ENCODE measurements at places on chromosomes 3 and 15.

- DNase-seq = no peak
Measured at GRCh38 chr15:51244423-51244869, 94.0 kb downstream of the CYP19A1 start.

DNA sequence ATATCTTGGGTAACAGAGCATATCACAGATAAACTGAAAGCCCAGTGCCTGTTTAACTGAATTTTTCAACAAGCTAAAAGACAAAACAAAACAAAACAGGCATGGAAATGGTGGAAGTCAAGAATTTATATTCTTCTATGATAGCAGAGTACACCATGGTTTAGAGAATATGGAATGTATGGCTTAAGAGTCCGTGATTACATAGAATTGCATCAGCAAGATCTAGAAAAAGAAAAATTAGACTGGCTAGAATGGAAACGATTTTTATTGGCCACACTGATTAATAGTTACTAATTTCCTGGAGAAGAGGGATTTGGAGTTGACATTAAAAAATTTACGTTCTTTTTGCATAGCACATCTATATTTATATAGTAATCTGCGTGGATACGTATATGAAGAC, 435.2 kb upstream of the DPPA4 start:
- DNase-seq = no peak

GRCh38 chr15:85897895-85898717, 103.4 kb upstream of the KLHL25 start:
- no peak for DNase-seq

DNA sequence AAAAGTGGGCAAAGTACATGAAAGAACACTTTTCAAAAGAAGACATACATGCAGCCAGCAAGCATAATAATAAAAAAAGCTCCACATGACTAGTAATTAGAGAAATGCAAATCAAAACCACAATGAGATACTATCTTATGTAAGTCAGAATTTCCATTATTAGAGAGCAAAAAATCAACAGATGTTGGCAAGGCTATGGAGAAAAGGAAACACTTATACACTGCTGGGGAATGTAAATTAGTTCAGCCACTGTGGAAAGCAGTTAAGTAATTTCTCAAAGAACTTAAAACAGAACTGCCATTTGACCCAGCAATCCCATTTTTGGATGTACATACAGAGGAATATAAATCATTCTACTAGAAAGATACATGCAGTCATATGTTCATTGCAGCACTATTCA, 360.7 kb downstream of the NSUN3 start:
- no peak for DNase-seq

GRCh38 chr3:83928391-83928790, 1030.4 kb upstream of the CADM2 start:
- DNase-seq = no peak

DNA sequence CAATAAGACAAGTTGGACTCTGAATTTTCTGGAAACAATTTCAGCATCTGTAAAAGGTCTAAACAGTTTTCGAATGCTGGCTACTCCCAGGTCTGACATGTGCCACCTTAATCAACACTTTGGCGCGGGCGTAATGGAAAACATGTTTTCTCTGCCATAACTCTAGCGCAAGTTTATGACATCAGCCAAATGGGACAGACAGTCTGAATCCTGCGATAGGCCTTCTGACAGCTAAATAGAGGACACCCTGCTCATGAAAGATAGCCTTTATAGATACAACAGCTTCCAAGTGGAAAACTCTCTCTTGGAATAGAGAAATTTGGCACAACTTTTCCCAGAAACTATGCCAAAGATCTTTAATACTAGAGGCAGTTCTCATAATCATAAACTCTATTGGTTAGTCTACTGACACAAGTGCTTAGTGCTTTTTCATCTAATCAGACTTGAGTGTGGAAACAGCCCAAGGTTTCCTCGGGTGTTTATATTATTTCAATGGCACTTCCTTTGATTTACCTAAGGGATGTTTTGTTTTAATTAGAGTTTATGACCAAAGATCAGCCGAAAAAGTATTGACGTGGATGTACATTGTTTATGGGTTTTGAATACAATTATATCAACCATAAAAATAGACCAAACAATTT, 120.1 kb upstream of the DPH6 start:
- DNase-seq = no peak

- no peak for DNase-seq
Measured at GRCh38 chr3:72337480-72337855, 510.8 kb downstream of the SHQ1 start.

GRCh38 chr3:45948311-45948781, 5.1 kb downstream of the CXCR6 start:
- DNase-seq = no peak

DNA sequence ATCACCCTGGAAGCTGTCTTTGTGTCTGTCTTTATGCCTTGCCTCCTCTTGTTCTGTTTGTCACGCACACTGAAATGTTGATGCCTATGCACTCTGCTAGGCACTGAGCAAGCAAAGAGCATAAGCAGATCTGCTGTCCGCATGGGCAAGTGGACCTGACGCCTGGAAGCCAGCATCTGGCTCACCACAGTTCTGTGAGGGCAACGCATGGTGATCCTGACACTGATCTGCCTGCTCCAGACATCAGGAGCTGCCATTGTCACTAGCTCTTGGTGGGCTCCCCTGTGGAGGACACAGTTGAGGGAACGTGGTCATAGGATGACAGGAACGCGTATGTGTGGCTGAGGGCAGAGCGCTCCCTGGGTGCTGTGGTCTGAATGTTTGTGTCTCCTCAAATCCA, 234.6 kb downstream of the ADAMTS17 start:
- DNase-seq = no peak

DNA sequence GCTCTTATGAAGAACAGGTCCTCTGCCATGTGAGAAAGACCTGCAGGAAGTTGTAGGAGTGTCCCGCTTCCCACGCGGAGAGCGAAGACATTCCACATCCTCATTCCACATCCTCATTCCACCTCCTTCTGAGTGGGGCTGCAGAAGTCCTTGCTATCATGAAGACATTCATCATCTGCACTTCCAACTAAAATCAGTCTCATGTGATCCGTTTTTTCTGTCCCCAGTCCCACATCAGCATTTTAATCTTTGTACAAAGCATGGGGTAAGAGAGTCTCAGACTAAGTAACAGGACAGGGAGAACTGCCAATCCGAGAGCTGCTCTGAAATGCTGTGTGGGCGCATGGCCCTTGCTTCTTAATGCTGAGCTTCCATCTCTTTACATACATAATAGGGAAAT, 227.2 kb downstream of the RSRC1 start:
- DNase-seq = no peak

- DNase-seq = no peak
Measured at GRCh38 chr3:185029086-185029485, 123.8 kb downstream of the C3orf70 start.

- no peak for DNase-seq
Measured at GRCh38 chr3:193640728-193641439, 47.9 kb downstream of the OPA1 start.

DNA sequence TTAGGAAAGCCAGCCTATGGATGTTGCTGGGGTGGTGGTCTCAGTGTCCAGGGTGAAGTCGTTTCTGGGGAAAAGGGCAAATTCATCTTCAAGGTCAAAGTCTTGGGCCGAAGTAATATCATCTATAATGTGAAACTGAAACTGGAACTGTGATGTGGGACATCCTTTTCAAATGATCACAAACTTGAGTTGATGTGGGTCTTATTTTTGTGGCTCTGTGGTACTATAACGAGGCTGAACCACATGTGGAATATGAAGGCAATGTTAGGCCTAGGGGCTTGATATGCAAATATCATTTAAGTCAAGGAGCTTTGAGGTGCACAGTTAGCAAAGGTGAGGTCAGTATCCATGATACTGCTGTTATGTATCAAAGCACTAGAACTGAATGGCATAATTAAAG, 1.5 kb upstream of the CD200R1L start:
- no peak for DNase-seq

DNA sequence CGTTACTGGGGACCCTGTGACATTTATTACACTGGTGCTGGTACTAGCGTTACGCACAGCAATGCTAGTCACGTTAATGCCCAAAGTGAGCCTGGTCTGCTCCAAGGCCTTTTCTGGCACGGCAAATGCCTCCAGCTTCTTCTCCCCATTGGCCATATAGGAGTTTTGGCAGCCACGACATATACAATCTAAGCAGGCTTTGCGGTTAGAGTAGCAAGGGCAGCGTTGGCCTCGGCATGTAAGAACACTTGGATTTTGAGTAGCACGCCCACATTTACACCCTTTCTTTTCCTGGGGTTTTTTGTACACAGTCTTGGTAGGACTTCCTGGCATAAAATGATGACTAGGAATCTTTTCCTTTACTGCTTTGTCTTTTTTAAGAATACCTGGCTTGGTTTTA, 44.9 kb downstream of the MSL2 start:
- no peak for DNase-seq

GRCh38 chr3:197801891-197802778, 11.1 kb downstream of the LRCH3 start:
- no peak for DNase-seq

DNA sequence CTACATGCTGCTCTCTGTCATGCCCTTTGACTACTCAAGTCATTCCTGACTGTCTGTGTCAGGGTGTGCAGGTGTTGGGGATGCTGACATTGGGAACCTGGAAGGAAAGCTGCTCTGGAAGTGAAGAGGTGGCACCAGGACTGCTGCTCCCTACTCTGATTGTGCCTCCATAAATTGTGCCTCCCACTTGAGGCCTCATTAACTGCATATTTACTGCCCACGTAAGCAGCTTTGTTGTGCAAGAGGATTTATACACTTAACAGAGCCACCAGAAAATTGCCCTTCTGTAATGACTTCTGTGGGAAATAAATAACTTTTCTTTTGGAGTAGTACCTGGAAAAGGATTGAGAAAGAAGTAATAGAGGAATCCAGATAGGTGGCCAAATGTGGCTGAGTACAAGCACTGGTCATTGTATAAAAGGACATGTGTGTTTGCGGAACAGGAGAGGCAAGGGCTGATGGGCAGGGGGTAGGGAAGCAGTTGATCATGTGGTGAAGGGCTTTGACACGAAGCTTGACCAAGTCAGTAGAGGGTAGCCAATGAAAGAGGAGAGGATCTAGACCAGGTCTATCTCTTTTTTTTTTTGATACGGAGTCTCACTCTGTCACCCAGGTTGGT, 24.8 kb downstream of the IL20RB start:
- no peak for DNase-seq

DNA sequence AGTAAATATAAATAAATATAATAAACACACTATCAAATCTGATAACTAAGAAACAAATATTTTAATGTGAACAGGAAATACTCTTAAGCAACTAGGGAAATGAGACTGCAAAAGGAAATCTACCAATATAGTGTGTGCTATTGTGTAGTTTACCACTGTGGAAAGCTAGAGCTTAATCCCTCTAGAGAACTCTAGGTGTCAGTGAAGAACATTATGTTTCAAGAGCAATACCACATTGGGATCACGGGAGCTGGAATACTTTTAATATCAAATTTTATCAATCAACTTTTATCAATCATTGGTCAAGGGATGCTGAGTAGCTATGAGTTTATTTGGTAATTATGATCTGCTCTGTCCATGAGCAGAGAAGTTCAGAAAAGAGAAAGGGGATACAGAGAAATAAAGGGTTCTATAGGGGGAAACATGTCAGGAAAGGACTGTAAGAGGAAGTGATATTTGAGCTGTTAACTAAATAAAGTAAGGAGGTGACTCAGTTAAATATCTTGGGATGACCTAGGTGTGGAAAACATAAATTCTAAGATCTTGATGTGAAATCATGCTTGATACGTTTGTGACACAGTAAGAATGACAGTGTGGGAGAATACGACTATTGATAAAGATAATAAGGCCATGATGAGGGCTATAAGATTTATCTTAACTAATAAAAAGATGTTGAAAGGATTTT, 762.2 kb upstream of the ALCAM start:
- DNase-seq = no peak

Measured in prostate gland (tissue), 2 donors.